Common myeloid progenitor, CD34-positive (primary cell): ENCODE measurements at places on chromosomes 12 and 14.

DNA sequence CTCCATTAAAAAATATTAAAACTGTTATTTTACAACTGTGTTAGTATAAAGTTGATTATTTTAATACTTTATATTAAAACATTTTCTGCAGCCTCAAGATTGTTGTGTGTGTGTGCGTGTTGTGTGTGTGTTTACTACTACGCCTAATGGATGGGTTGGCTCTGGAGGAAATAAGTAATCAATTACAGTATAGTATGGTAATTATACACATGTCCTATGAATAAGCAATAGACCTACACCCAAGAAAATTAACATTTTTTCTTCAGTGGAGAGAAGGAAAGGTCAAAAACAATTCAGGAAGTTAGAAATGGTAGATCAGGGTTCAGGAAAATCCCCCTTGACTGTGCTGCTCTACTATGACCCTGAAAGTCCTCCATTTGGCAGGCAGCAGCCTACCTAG lies 65.7 kb upstream of the DYRK2 start:
- H3K36me3 ChIP-seq, result no peaks in the 10 kb centered on the region
- no peak overlapping the region for H3K4me3 ChIP-seq
- H3K27ac ChIP-seq, result no peak overlapping the region
- no peak for DNase-seq
- no peaks in the 10 kb centered on the region for H3K27me3 ChIP-seq
- H3K4me1 ChIP-seq, result peaks cover 15% of the 10 kb centered on the region

GRCh38 chr12:61524851-61525250 lies 735.4 kb upstream of the USP15 start:
- no peak for DNase-seq
- no peak overlapping the region for H3K4me3 ChIP-seq
- no peaks in the 10 kb centered on the region for H3K4me1 ChIP-seq
- H3K27ac ChIP-seq, result no peak overlapping the region

- no peak for DNase-seq
- H3K27ac ChIP-seq, result no peak overlapping the region
- H3K4me1 ChIP-seq, result no peaks in the 10 kb centered on the region
- H3K36me3 ChIP-seq, result no peaks in the 10 kb centered on the region
Observed at GRCh38 chr12:71742998-71743397, 11.7 kb upstream of the RAB21 start.

DNA sequence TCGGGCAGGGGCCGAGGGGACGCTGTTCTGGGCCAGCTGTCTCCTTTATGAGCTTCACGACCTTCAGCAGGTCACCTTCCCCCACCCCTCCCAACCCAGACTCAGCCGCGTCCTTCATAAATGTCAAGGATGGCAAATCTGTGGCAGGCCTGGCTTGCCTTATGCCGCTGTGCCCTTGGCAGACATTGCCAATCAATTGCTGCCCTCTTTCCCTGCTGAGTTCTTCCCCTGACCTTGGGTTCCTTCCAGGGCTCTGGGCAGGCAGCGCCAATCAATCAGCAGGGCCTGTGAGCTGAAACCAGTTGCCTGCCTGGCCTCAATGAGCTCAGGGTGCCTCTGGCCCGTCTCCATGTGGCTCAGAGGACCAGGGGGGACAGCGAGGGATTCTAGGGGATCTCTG lies 7.7 kb downstream of the FAM222A start:
- H3K27ac ChIP-seq, result no peak overlapping the region
- no peaks in the 10 kb centered on the region for H3K4me1 ChIP-seq
- no peak for DNase-seq
- no peaks in the 10 kb centered on the region for H3K36me3 ChIP-seq

GRCh38 chr12:62230652-62231051 lies 29.6 kb upstream of the USP15 start:
- DNase-seq, result no peak
- H3K4me1 ChIP-seq, result no peaks in the 10 kb centered on the region
- no peak overlapping the region for H3K27ac ChIP-seq
- H3K27me3 ChIP-seq, result no peaks in the 10 kb centered on the region
- no peaks in the 10 kb centered on the region for H3K36me3 ChIP-seq

GRCh38 chr14:39592116-39592789 lies 160.0 kb upstream of the FBXO33 start:
- no peaks in the 10 kb centered on the region for H3K4me1 ChIP-seq
- no peak overlapping the region for H3K4me3 ChIP-seq
- no peak overlapping the region for H3K27ac ChIP-seq
- no peaks in the 10 kb centered on the region for H3K36me3 ChIP-seq
- no peak for DNase-seq
- H3K27me3 ChIP-seq, result no peaks in the 10 kb centered on the region

DNA sequence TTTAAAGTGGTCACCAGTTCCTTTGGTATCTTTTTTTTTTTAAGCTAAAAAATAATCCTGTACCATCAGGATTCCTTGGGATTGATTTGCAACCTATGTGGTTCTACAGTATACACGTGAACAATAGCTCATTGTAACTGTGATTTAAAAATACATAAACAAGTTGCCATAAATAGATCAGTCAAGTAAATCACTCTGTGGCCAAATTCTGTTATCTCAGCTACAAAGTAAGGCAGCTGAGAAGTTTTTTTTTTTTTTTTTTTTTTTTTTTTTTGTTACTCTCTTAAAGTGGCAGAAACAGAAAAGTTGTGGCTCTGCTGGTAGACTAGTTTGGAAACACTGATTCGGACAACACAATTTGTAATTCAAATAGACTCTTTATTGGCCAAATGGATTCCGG lies 104.5 kb downstream of the PRICKLE1 start:
- no peaks in the 10 kb centered on the region for H3K36me3 ChIP-seq
- DNase-seq, result peak; percentile 21
- H3K27me3 ChIP-seq, result peaks cover 36% of the 10 kb centered on the region
- H3K4me1 ChIP-seq, result peaks cover 19% of the 10 kb centered on the region
- H3K4me3 ChIP-seq, result no peak overlapping the region

GRCh38 chr12:70486588-70486987 lies 120.5 kb downstream of the KCNMB4 start:
- no peak overlapping the region for H3K27ac ChIP-seq
- no peaks in the 10 kb centered on the region for H3K36me3 ChIP-seq
- no peaks in the 10 kb centered on the region for H3K27me3 ChIP-seq
- no peak for DNase-seq
- H3K4me1 ChIP-seq, result no peaks in the 10 kb centered on the region

DNA sequence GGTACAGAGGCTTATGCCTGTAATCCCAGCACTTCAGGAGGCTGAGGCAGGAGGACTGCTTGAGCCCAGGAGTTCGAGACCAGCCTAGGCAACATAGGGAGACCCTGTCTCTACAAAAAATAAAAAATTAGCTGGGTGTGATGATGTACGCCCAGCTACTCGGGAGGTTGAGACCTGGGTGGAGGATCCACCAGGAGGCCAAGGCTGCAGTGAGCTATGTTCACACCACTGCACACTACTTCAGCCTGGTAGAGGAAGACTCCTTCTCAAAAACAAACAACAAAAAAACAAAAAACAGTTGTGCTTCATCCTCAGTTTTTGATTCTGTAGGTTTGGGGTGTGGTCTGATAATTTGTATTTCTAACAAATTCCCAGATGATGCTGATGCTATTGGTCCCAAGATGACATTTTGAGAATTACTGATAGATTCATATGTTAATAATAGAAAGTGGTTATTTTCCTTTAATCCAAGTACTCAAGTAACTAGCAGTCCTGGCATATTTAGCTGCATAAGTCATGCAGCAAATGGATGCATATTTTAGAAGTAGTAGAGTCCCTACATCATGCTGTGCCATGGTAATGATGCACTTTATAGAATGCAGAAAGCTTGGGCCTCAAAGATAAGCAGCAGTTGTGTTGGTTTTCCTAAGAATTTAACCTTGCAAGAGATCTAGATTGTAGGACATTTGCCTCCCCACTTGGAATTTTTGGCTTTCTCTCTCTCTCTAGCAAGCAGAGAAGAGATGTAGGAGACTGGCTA lies 76.1 kb upstream of the PAWR start:
- H3K4me1 ChIP-seq, result no peaks in the 10 kb centered on the region
- H3K27me3 ChIP-seq, result no peaks in the 10 kb centered on the region
- no peak for DNase-seq

GRCh38 chr12:130016986-130017385 lies 113.2 kb upstream of the TMEM132D start:
- peaks cover 39% of the 10 kb centered on the region for H3K27me3 ChIP-seq
- no peak for DNase-seq
- H3K36me3 ChIP-seq, result no peaks in the 10 kb centered on the region
- no peak overlapping the region for H3K27ac ChIP-seq
- no peaks in the 10 kb centered on the region for H3K4me1 ChIP-seq
